Pulmonary artery endothelial cell (primary cell): ENCODE measurements at places on chromosomes 2 and 18.

DNA sequence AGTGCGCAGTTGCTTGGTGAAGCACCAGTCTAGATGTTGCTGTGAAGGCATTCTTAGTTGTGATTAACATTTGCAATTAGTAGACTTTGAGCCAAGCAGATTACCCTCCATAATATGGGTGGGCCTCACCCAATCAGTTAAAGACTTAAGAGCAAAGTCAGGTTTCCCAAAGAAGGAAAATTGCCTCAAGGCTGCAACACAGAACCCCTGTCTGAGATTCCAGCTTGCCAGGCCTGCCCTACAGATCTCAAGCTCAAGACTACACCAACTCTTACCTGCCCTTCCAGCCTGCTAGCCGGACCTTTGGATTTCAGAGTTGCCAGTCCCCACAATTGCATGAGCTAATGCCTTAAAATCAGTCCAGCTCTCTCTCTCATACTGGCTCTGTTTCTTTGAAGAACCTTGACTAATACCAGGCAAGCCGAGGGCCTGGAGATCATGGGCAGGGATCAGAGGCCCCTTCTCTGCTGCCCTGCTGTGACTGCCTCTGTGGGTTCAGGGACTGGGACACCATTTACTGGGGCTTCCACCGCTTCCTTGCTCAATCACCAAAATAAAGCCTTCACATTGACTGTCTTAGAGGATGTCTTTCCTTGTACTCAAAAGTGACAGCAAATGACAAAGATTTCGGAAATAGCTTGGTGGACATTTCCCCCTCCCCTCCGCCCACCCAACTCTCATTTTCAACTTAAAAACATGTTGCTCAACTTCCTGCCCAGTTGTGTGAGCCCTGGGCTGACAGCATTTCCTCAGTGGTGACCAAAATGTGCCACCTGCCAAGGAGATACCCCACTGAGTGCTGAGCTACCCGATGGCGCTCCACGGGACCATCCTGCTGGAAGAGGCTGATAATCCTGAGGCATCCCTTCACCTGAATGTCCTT, 86.7 kb downstream of the GALNT14 start:
- DNase-seq: no peak

DNA sequence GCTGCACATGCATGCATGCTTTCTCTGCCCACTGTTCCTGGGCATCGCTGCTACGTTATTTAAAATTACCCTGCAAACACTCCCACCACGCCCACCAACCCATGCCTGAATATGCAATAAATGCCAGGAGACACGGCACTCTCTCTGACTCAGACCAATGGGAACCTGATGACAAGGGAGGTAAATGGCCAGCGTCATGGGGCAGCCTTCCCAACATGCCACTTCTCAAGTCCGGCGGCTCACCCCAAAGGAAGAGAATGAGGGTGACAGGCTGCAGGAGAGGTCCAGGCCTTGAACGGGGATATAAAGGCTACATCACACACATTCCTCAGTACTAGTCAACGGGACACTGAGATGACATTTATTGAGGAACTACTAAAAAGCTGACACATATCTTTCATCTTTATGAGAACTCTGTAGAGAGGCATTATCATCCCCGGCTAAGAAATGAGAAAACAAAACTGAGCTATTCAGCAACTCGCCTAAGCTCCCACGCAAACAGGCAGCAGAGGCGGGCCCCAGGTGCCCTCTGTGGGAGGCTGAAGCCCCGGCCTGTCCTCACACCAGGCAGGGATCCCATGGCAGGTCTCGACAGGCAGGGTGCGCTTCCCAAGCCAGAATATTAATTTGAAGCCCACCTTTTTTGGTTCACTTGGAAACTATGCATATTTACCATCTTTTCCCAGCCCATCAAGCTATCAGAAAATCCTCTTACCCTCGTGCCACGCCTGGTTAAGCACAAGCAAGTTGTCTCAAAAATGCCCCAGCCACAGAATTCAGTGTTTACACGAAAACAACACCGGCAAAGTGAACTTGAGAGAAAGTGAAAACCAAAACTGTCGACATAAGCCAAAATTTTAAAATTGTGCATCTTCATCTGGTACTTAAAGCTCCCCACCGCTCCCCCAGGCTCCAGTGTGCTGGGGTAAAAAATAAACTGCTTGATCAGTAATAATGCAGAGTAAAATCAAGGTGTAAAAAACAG, 166.3 kb downstream of the HDAC4 start:
- DNase-seq: no peak

DNA sequence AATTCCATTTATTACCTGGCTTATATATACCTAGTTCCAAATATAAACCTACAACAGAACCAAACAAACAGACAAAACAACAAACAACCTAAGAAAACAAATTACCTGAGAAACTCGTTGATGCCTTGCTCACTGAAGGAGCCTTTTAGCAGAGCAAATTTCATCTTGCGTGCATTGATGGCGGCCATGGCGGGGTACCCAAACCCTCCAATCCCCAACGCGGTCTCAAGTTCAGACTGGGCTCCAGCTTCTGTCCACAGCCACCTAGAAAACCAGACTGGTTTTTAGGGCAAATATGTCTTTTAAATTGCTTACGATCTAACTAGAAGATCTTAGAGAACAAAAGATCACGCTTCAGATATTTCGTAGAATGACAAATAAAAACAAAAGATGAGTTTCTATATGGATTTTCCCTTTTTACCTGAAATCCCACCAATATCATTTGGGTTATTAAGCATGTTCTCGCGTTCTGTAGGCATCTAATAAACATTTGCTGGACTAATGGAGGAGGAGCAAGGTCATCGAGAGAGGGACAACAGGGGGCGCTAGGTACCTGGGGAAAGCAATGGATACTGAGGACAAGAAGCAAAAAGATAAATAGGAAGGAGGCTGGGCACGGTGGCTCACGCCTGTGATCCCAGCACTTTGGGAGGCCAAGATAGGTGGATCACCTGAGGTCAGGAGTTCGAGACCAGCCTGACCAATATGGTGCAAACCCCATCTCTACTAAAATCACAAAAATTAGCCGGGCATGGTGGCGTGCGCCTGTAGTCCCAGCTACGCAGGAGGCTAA, 25.2 kb downstream of the PDIA6 start:
- DNase-seq: no peak

- no peak for DNase-seq
Observed at GRCh38 chr2:126722546-126722945, 66.6 kb downstream of the GYPC start.

DNA sequence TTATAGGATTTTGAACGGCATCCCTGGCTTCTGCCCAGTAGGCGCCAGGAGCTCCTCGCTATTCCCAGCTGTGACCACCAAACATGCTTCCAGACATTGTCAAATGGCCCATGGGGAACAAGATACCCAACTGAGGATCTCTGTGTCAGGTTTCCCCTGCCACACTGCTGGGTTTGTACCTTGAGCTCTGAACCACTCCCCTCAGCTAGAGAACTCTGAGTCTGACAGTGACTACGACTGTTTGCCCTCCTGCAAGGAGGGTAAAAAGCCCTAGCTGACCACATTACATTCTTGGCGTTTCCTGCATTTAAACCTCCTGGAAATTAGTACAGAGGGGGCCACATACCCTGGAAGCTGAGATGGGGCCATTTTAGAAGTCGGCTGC, 12.4 kb downstream of the LRRFIP1 start:
- no peak for DNase-seq

GRCh38 chr2:99187011-99187410, 6.0 kb downstream of the MRPL30 start:
- DNase-seq: no peak

DNA sequence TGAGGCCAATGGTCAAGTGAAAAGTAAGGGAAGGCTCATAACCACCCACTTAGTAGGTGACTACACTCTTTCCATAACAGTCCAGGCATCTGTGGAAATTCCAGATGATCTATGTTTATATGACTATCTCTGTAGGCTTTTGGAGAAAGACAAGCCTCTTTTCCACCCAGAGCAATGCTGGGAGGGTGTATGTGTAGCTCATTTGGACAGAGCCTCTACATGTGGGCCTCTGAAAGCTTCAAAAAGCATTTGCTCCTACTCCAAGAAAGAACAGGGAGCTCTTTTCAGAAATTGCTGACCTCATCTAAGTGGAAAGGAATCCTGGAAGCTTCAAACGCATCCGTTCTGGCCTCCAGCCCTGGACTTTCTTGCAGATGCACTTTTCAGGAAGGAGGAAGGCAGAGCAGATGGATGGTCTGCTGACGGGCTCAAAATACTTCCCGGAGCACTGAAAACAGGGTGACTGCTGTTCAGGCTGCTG, 308.7 kb downstream of the LRATD1 start:
- no peak for DNase-seq

DNA sequence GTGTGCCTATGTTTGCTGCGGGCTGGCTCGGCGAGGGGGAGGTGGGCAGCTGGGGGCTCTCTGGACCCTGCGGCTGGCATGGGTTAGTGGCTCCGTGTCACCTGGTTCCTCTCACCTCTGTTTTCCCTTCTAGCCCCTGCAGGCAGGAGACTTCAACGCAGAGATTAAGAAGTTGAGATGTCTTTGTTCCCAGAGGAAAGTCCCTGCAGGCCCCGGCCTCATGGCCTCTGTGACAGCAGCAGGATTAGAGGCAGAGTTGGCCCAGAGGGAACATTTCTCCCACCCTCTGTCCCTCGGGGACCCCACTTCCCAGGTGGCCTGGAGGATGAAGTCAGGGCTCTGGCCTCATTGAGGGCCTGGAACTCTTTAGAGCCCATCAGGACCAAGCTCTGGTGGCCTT, 56.5 kb downstream of the HPCAL1 start:
- DNase-seq: no peak

GRCh38 chr18:44793194-44793593, 112.5 kb downstream of the SETBP1 start:
- no peak for DNase-seq

DNA sequence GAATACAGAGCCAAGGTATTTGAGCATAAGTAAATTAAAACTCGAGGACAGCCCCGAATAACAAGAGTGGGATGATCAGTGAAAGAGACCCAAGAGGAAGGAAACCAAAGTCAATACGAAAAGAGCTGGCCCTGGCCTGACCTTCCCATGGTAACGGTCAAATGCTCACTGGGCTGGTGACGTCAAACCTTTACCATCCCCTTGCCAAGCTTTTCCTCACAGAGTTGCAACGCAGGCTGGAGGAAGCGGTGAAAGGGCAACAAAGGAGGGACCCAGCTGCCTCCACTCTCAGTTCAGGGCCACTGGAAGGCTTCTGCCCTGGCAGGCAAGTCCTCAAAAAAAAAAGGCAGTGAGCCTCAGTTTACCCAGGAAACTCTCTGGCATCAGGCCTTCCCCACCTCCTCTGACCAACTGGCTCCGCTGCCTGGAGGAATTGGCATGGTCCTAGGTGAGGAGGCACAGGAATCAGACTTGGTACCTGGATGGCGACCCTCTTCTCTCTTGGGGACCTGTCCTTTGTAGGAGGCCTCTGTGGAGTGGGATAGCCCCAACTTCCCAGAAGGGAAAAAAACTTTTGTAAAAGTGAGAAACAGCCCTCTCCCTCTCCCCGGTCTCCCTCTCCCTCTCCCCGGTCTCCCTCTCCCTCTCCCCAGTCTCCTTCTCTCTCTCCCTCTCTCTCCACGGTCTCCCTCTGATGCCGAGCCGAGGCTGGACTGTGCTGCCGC, 212.4 kb downstream of the ANAPC1 start:
- DNase-seq: no peak

GRCh38 chr2:191171286-191171685, 20.5 kb upstream of the STAT4 start:
- no peak for DNase-seq

GRCh38 chr2:236618370-236618769, 48.7 kb downstream of the ACKR3 start:
- no peak for DNase-seq

DNA sequence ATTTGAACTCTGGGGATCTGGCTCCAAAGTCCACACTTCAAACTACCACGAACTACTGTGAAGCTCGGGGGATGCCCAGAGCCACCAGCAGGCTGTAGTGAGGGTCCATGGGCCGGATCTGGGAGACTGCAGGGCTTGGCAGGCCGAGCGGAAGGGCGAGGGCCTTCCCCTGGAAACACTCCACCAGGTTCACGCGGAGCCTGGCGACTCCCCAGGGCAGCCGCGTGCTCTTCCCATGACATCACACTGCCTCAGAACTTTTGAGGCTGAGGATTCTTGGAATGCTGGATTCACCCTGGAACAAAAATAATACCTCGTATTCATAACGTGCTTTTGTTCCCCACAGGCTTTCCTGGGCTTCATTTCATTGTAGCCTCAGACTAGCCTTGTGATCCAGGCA, 201.0 kb downstream of the SMAD7 start:
- DNase-seq: no peak

DNA sequence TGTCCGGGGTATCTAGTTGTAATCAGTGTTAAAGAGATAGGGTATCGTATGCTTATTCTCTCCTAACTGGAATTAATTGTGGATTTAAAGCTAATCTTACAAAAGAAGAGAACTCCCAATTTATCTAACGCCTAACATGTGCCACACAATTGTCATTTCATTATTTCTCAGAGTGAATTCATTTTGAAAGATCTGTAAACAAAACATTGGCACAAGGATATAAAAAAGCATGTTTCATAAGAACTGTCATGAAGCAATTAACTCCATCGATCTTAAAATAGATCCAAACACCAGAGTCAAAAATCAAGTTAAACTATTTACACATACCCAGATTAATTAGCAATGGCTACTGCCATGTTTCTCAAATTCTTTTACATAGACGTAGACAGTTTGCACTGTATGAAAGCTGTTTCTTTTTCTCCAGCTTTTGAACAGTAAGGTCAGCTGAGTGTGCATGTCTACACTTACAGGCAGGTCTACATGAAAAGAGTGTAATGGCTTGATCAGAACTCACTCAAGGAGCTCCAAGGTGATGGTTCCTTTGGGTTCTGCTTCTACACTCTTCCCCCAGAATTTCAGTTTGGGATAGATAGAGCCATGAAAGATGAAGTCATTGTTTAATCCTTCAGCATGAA, 38.8 kb downstream of the CABYR start:
- DNase-seq: no peak

DNA sequence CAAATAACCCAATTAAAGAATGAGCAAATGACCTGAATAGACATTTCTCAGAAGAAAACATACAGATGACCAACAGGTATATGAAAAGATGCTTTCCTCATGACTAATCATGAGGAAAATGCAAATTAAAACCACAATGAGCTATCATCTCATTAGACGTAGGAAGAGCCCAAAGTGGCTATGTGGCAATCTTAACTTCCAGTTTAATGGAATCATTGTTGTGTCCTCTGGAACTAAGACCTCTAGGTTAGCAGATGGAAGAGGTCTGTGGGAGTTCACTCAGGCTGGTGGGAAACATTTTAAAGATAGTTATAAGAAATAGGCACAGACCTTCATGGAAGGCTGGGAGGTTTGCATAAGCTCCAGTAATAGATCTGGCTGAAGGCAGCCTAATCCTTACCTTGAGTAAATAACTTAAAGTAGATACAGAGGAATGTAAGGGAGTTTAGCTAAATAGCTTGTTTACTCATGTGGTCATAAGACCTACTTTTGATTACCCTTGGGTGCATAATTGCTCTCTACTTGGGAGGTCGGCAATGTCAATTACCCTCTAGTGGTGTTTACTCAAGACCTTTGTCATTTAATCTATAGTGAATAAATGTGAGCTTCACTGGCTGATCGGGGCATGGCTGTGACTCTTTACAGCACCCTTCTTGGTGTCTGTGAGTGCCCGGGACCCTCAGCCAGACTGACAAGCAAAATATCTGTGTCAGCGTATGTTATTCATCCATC, 119.0 kb downstream of the GULP1 start:
- no peak for DNase-seq
